Head of caudate nucleus (tissue), 42 donors: ENCODE measurements at places on chromosomes 7 and 10.

GRCh38 chr7:27547401-27547800, 115.3 kb downstream of the HIBADH start:
- no peak for DNase-seq

DNA sequence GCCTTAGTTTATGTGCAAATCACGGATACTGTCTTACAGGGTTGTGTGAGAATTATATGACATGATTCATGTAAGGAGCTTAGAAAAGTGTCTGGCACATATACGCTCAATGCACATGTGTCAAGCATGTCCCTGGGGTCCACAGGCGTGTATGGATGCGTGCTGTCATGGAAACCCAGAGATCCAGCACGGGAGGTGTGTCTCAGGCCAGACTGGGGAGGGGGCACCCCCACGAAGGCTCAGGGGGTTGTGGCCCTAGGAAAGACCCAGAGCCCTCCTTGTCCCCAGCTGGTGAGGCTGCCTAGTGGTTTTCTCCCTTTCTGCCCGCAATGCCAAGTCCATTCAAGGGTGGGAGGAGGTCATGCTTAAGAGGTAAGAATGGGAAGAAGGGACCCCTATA, 9.1 kb downstream of the BTBD16 start:
- no peak for DNase-seq

- DNase-seq, result no peak
Measured at GRCh38 chr10:33790521-33791271, 456.2 kb upstream of the NRP1 start.

GRCh38 chr7:39153647-39154046, 175.9 kb downstream of the POU6F2 start:
- no peak for DNase-seq

- DNase-seq, result no peak
Measured at GRCh38 chr10:17181751-17182150, 19.7 kb downstream of the TRDMT1 start.

GRCh38 chr10:114613237-114613979, 44.7 kb downstream of the ABLIM1 start:
- no peak for DNase-seq

- no peak for DNase-seq
Measured at GRCh38 chr10:133351408-133352318, 4.5 kb downstream of the PRAP1 start.

GRCh38 chr7:39017369-39017915, 39.7 kb downstream of the POU6F2 start:
- DNase-seq, result no peak

DNA sequence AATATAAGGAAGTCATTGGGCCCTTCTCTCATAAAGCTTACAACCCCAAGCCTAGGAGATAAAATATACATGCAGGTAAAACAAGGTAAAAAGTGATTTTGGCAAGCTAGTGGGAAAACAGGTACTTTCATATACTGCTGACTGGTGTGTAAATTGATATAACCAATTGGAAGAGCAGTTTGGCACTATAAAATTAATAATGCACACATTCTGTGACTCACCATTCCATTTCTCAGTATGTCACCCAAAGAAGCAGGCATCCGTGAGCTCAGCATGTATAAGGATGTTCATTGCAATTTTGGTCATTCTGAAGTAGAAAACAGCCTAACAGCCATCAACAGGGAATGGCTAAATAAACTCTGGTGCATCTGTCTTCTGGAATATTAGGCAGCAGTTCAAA, 2.9 kb downstream of the MACROH2A2 start:
- DNase-seq, result no peak

DNA sequence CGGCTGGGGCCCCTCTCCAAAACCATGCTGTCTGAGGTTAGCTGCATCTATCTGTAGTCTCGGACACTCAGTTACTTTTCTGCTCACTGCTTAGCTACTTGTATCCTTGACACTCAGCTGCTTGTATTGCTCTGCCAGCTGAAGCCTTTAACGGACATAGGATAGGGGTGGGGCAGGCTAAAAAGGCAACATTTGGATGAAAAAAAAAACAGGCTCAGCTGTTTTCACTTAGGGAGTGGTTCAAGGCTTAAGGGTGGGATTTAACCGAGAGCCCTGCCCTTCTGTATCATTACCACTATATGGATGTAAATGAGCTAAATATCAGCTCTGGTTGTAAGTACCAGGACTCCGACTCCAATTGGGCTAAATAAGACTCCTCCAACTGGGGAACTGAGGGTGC, 28.6 kb downstream of the LSMEM1 start:
- DNase-seq, result no peak

- DNase-seq, result no peak
Measured at GRCh38 chr7:129169171-129169671, 19.2 kb upstream of the SMO start.

DNA sequence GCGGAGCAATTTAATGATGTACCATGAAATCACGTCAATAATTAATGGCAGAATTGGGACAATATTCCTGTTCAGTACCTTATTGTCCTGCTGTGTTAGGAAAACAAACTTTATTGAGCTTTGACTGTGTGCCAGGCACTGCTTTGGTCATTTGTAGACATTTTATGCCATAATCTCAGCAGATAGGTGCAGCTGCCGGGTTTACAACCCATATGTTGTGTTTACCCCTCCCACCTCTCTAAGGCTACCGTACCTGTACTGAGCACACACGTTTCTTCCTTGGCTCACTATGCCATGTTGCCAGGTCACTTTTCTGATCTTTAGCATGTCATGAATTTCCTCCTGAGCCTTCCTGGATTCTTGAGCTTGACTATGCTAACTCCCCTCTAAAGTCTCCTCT, 422.2 kb downstream of the PHTF2 start:
- DNase-seq, result no peak

DNA sequence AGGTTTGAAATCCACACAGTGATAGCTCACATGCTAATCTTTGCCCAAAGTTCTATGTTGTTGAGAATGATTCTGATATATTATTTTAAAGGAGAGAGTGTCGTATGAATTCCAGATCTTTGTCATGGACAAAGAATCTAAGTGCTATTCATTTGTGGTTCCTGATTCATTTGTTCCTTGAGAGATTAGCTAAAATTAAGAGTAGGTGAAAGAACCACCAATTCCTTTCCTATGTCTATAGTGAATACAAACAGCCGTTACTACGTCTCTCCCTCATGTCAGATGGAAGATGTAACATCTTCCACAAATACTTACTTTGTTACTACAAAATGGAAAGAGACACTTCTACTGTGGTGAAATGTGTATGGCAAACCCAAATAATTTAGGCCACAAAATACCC, 3.3 kb upstream of the PLXDC2 start:
- DNase-seq, result no peak

DNA sequence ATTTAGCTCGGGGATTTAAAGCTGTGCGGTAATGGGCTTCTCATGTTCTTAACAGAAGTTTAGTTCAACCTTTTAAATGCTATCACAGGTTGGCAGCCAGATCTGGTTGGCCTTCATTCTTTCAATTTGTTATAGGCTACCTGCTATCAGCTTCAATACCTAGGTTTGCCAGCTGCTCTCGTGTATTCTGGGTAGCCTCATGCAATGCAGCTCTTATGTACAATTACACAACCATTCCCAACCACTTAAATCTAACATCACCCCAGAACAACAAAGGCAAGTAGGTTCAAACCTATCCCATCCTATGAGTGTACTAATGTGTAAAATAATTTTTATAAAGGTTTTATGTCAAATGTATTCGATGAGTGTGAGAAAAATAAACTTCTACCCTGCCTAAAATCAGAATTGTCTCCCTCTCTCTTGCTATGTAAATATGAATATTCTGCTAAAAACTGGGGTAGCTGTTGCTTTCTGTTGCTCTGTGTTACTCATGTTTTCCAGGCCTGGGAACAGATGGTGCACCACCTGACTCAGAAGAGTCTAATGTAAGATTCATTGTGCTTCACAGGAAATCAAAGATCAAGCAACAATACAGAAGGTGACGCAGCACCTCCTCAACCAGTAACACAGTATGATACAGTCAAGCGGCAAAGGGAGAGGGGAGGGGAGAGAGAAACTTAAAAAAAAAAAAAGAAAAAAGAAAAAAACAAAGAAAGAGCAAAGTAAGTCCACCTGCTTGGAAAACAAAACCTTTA, 188.6 kb downstream of the ETV1 start:
- no peak for DNase-seq

DNA sequence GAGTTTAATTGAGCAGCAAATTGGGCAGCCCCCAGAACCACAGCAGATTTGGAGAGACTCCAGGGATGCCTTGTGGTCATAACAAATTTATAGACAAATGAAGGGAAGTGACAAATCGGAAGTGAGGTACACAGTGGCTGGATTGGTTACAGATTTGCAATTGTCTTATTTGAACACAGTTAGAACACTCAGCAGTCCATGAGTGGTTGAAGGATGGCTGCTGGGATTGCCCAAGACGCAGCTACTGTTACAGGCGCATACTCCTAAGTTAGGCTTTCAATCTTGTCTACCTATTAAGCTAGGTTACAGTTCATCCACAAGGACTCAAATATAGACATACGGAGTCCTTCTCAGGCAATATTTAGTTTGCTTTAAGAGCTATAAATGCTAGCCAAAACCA, 7.4 kb downstream of the ACADSB start:
- DNase-seq, result no peak

- peak; percentile 8 for DNase-seq
Measured at GRCh38 chr7:155193716-155194115, 104.0 kb upstream of the INSIG1 start.

GRCh38 chr7:30750683-30751650, 968 bp upstream of the INMT start:
- DNase-seq, result peak; percentile 54

- no peak for DNase-seq
Measured at GRCh38 chr7:90465816-90466215, 3.6 kb upstream of the PTTG1IP2 start.

GRCh38 chr7:92415225-92415624, 32.1 kb upstream of the GATAD1 start:
- no peak for DNase-seq

DNA sequence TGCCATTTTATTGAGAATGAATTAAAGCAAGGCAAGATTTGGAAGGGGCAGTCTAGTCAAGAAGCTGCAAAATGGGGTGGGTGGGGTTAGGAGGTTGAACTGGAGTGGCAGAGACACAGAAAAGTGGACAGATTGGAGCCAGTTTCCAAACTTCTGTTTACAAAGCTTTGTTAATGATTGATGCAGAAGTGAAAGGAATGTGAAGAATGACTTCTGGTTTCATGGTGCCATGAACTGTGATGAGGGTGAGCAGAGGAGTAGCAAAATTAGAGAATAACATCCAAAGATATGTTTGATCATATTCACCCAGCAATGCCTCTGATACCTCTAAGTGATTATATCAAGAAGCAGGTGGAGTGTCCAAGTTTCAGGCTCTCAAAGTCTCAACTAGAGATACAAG, 1118.0 kb upstream of the C7orf33 start:
- no peak for DNase-seq

DNA sequence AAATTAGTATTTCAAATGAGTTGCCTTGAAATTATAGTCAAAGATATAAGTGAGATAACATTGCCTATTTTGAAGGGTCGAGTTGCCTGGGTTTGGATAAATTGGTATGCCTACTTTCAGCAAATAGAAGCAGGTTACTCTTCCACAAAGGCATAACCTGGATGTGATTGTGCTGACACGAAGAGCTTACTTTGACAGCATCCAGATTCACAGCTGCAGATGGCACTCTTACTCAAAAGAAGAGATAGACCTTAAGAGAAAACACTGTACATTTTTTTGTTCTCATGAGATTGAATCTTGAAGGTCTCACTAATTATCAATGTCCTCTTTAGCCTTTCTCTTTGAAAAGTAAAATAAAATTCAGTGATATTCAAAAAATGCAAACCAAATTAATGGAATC, 1338.7 kb downstream of the REEP3 start:
- no peak for DNase-seq

DNA sequence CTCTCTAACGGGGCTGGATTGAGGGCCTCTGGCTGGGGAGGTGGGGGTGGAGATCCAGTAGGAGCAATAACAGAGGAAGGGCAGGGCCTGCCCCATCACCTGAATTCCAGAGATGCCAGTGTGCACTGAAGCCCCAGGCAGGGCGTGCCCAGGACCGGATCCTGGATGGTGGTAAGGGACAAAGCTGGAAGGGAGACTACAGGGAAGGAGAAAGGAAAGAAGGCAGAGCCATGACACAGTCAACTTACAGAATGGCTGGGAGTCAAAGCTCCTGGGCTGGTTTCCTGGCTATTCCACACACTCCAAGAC, 666 bp downstream of the TMEM139 start:
- no peak for DNase-seq

DNA sequence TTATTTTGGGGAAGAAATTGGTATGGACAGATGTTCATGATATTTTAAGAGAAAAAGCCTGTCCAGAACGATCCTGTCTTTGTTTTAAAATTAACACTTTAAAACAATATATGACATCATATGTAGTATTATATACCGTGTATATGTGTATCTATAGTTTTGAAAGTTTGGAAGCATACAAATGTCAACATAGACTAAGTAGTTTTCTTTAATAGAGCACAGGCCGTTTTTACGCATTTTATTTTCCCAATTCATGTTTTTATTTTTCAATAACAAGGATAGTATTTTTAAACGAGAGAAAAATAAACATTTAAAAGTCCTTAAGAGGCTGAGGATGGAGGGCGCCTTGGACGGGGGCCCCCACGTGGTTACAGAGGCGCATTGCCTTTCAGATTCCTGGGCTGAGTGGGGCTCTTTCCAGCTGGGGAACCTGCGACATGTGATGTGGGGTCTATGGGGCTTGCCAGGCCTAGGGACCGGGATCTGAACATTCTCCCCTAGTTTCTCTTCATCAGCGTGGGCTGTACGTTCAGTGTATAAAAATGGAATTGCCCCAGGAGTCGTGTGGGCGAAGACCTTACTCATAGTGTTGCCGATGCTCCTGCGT, 127.8 kb upstream of the ZNF746 start:
- DNase-seq, result peak; percentile 79

DNA sequence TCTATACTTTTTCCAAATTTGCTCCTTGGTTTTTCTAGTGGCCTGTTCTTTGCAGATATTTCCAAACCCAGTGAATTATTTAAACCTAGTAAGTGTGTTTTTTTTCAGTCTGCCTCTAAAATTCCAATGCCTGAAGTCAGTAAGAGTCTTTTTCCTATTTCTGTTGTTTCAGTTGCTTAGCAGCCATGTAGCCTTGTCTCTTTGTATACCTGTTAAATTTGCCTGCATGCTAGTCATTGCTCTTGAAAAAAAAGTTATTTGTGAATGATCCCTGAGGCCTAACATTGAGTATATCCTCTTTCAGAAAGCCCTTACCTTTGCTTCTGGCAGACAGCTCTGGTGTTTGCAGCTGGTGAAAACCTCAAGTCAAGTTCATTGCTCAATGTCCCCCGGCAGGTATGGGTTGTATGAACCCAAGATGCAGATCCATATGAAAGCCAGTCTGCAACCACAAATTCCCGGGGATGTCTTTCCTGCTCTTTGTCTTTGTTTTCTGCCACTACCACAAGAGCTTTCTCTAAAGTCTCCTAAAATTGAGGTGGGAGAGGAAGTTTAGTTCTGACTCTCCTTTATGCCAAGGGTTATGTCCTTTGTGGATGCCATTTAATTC, 35.7 kb downstream of the CH25H start:
- DNase-seq, result no peak

DNA sequence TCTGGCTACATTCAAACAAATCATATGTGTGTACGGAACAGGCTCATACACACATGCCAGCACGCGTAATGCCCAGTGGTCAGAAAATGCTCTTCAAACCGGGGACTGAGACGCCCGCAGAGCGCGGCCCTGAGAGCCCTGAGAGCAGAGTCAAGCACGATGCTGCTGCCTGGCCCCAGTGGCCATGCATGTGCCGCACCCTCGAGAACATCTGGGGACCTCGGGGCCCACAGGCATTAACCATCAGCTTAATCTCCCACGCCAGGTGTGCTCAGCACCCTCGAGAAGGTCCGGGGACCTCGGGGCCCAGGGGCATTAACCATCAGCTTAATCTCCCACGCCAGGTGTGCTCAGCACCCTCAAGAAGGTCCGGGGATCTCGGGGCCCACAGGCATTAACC, 163.1 kb downstream of the PTPRN2 start:
- DNase-seq, result no peak
